ENCODE measurements at places on chromosomes 11 and 22.

DNA sequence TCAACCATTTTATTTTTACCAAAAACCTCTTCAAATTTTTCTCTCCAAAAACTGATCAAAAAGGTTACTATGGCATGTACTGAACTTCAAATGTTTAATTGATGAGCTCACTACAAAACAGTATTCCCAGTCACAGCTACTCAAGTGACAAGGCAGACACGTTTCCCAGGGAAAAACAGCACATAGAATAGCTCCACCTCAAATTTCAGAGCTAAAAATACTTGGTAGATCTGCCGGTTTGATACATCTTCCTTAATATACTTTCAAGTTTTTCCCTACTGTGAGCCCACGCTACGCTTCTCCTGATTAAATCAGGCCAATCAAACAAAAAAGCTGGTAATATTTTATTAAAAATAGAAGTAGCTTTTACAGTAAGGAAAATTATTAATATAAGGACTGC is 100.4 kb downstream of the EFCAB6 start:
- no peak for DNase-seq

DNA sequence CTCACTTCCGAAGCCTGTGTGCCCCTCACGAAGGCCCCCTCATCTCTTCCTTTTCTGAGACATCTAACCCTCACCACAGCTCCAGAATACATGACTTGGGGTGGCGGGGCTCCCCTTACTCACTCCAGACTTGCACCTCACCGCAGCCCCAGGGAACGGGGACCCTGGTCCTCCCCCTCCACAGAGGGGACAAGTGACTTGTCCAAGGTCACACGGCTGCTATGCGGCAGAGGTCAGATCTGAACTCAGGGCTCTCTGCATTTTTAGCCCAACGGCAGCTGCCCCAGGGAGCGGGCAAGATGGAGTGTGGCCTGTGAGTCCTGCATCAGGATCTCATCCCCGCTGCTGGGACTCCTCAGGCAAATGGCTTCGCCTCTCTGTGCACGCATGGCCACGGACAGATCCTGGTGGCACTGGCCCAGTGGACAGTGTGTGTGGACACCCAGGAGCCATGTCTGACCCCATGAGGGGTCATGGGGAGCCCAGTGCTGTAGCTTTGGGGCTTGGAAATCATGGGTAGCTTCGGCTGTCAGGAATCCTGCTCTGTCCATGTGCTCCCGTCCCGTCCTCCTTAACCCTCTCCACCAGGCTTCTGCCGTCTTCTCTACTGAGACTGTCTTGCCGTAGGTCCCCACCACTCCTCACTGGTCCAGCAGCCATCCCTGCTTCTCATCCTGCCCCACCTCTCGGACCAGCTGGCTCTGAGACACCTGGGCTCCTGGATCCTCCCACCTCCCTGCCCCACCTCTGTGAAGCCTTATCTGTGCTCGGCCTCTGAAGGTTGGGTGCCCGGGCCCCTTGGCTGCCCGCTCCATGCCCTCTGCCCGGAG is 48.0 kb upstream of the CARS1 start:
- DNase-seq, result no peak

DNA sequence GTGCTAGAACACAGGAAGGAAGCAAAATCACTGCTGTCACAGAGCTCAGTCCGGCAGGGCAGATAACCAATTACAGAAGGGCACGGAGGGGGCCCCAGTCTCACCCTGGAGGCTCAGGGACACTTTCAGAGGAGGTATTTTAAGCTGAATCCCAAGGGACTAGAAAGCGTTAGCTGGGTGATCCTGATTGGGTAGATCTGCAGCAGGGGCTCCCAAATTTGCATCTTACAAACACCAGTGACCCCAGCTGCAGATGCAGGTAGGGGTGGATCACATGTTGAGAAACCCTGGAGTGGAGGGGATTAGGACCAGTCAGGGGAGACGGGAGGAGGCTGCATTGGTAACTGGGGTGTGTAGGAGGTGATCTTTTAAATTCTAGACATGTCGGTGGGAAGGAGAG is 91.4 kb downstream of the CSNK2A3 start:
- DNase-seq, result no peak

GRCh38 chr11:78651923-78652842 is 77.5 kb upstream of the NARS2 start:
- DNase-seq, result no peak

DNA sequence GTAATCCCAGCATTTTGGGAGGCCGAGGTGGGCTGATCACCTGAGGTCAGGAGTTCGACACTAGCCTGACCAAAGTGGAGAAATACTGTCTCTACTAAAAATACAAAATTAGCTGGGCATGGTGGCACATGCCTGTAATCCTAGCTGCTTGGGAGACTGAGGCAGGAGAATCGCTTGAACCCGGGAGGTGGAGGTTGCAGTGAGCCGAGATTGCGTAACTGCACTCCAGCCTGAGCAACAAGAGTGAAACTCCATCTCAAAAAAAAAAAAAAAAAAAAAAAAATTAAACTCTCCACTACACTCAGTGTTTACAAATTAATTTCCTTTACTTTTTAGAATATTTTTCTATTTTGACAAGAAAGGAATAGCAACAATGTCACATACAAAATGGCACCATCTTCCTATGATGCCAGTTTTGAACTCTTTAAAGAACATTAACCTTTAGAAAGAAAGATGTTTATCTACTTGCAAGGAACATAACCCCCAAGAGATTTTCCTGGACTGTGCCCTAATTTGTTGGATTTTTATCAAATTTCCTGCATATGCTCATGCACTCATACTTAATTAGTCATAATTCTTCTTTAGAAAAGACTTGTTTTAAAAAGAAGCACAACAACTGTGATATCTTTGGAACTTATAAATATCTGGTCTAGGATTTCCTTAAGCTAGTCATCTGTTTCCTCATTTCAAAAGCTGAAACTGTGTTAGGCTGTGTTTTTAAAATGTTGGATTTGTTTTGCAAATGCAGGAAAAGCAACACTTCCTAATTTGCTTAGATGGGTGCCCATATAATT is 22.6 kb upstream of the HIPK3 start:
- DNase-seq, result no peak

GRCh38 chr22:42301742-42302102 is 31.3 kb upstream of the TCF20 start:
- DNase-seq, result no peak

- no peak for DNase-seq
Measured at GRCh38 chr22:46830841-46831240, 68.4 kb downstream of the TBC1D22A start.

- no peak for DNase-seq
Measured at GRCh38 chr11:63536669-63537292, at the start of gene PLAAT4. Gene PLAAT4, plus strand, starts transcription at chr11:63536808. Its CDS starts 61 bp downstream, at chr11:63536869.

- DNase-seq, result no peak
Measured at GRCh38 chr11:84642500-84642899, 984.6 kb downstream of the DLG2 start.

- DNase-seq, result no peak
Measured at GRCh38 chr11:60924906-60925853, 920 bp downstream of the TMEM132A start.

DNA sequence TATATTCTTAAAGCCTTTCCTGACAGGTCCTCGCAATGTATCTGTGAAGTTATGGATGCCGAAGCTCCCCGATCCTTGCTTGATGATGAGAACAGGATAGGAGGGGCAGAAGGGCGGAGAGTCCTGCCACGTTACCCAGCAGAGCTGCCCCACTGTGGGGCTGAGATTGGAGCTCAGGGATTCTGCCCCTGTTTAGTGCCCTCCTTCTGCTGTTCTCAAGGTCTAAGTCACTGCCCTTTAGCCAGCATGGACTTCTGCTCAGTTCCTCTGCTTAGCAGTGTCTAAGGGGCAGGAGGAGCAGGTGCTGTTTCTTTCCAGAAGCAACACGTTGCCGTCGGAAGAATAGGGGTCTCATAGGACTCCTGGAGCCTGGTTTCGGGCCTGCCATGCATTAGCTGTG is 164.2 kb upstream of the B3GAT1 start:
- DNase-seq, result no peak

GRCh38 chr11:8213376-8213775 is 44.6 kb upstream of the RIC3 start:
- DNase-seq, result no peak

- DNase-seq, result no peak
Measured at GRCh38 chr22:27382947-27383346, 418.6 kb downstream of the MN1 start.

GRCh38 chr11:1501421-1502167 is 15.0 kb upstream of the MOB2 start:
- no peak for DNase-seq

DNA sequence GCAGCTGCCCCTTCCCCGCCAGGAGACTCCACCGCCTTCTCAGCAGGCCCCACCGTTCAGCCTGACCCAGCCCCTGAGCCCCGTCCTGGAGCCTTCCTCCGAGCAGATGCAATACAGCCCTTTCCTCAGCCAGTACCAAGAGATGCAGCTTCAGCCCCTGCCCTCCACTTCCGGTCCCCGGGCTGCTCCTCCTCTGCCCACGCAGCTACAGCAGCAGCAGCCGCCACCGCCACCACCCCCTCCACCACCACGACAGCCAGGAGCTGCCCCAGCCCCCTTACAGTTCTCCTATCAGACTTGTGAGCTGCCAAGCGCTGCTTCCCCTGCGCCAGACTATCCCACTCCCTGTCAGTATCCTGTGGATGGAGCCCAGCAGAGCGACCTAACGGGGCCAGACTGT is 42.6 kb downstream of the PPP2R1B start:
- no peak for DNase-seq

DNA sequence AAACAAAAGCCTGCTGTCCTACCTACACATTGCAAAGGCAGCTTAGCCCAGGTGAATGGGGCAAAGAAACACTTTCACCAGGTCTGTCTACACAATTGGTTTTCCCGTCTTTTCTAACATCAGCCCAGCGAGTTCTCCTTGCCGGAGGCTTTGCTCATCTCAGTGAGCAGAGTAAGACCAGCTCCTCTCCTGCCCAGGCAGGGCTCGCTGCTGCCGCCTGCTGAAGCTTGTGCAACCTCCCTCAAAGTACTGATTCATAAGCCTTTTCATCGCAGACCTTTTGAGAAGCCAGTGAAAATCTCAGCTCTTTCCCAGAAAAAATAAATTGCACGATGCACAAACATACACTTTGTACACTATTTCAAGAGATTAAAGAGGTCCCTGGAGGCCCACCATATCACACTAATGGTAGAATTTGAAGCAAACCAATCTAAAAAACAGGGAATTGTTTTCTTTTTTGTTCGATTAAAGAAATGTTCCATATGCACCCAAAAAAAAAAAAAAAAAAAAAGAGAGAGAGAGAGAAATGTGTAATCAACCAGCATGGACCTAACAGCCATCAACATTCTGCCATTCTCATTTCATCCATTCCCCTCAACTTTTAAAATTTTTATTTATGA is 328.1 kb upstream of the MPPED2 start:
- DNase-seq, result no peak

DNA sequence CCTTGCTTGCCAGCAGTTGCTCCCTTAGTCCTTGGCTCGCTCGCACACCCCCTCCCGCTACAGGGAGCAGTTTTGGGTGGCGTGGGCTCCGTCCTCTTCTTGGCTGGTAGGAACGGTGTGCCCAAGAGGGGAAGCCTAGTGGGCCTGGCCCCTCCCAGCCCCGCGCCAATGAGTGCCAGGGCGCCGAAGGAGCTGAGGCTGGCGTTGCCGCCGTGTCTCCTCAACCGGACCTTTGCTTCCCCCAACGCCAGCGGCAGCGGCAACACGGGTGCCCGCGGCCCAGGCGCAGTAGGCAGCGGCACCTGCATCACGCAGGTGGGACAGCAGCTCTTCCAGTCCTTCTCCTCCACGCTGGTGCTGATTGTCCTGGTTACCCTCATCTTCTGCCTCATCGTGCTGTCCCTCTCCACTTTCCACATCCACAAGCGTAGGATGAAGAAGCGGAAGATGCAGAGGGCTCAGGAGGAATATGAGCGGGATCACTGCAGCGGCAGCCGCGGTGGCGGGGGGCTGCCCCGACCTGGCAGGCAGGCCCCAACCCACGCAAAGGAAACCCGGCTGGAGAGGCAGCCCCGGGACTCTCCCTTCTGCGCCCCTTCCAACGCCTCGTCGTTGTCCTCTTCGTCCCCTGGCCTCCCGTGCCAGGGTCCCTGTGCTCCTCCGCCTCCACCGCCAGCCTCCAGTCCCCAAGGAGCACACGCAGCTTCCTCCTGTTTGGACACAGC is 1.6 kb downstream of the C11orf87 start:
- DNase-seq, result no peak

GRCh38 chr11:64288353-64288750 is 2.7 kb downstream of the GPR137 start:
- DNase-seq, result no peak

DNA sequence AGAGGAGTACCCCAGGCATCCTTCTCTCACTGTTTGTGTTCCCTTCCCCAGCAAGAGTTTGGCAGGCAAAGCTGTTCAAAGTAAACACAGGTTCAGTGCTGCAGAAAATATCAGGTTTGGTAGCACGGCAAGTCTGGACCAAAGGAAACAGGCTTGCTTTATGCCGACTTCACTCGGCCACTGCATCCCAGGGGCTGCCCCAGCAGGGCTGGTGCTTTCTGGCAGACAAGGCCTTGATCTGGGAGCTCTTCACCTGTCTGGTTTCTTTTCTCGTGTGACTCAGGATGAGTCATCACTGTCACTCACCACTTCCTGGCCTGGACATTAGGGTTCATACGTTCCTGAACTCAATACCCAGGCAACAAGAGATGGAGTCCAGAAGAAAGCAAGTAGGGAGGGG is 52.6 kb upstream of the NAV2 start:
- no peak for DNase-seq

DNA sequence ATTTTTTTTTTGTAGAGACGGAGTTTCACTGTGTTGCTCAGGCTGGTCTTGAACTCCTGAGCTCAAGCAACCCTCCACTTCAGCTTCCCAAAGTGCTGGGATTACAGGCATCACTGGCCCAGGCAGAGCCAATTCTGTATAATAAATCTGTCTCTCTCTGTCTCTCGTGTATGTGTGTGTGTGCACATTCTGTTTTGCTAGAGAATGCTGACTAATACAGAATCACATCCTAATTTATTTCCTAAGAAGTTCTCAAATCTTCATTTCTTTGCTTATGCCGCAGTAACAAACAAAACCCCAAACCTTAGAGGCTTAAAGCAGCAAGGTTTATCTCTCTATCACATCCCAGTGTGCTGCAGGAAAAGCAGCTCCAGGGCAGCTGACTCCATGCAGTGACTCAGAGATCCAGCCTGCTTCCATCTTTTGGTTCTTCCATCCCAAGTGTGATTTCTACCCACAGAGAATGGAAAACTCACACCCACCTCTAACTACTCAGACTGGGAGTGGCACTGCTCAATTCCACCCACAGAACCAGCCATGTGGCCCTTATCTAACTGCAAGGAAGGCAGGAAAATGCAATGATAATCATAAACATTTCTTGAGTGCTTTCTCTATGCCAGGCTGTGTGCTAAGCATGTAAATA is 35.1 kb upstream of the LRRC10B start:
- peak; percentile 24 for DNase-seq

DNA sequence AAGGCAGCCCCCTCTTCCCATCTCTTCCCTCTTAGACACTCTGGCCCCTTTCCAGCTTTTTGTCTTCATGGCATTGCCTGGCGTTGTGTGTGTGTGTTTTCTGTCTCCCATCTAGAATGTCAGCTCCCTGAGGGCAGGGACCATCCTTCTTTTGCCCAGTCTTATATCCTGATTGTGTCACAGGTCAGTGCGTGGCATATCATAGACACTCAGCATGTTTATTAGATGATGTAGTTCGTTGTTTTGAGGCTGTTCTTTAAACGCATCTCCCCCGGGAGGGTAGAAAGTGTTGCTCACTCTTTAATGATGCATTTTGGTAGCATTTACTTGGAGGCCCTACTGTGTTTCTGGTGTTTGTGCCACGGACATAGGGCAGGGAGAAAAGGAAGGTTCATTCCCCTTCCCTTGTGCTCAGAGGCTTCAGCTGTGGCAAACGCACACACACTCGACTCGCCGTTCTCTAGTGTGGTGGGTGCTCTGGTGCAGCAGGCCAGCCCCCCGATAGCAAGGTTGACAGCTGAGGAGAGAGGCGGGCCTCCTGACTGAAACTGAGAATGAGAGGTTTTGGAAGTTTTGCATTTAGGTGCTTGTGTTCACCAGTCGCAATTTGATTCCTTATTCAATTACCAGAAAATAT is 60.2 kb downstream of the TNRC6B start:
- no peak for DNase-seq
